Activated CD8-positive, alpha-beta memory T cell treated with anti-CD3 and anti-CD28 coated beads, Interleukin-2, amount 10 ng/mL, durations not matched to agents 7 days and 5 days (primary cell): ENCODE measurements at places on chromosomes 1 and 21. TPM values are rescaled to one million over a fixed set of nuclear protein-coding genes. Genes with fewer than 3 reads are reported as not detected.

REN gene
- not detected for total RNA-seq

PTPRF gene
- total RNA-seq = 0.41 TPM

S100A3 gene
- not detected for total RNA-seq

TOMM40L gene
- total RNA-seq = 27.6 TPM

ADAMTSL4 gene
- total RNA-seq = 0.35 TPM

CELA3A gene
- total RNA-seq = not detected

LENEP gene
- 0.91 TPM for total RNA-seq

LCE1A gene
- total RNA-seq = not detected

TMEM9 gene
- 14.6 TPM for total RNA-seq

TNFRSF9 gene
- total RNA-seq = 68.1 TPM

SPOCD1 gene
- total RNA-seq = not detected

DNAH14 gene
- 0.70 TPM for total RNA-seq

HAO2 gene
- total RNA-seq = not detected

FTCD gene
- not detected for total RNA-seq
